ENCODE measurements at places on chromosomes 7 and 10. TPM values are rescaled to one million over a fixed set of nuclear protein-coding genes. Genes with fewer than 3 reads are reported as not detected.

Gene ZSWIM8
- total RNA-seq, result 50.5 TPM

Gene RELN
- 0.44 TPM for total RNA-seq

Gene ETV1
- 81.4 TPM for total RNA-seq

Gene VPS37D
- total RNA-seq, result 7.5 TPM

Gene DNAJC12
- total RNA-seq, result 1.5 TPM

Gene LGI1
- total RNA-seq, result not detected

Gene ELAPOR2
- total RNA-seq, result 41.6 TPM

Gene LRRC18
- total RNA-seq, result not detected

Gene KIF11
- 55.7 TPM for total RNA-seq

Gene HECW1
- 5.4 TPM for total RNA-seq

Gene PCLO
- total RNA-seq, result 4.2 TPM

- DNase-seq, result no peak
Observed at GRCh38 chr7:156198277-156198676, 386.0 kb upstream of the SHH start.

- DNase-seq, result no peak
Observed at GRCh38 chr7:116610210-116610609, 61.8 kb upstream of the MET start.

- DNase-seq, result peak; percentile 76
Observed at GRCh38 chr10:101236376-101237080, 7.3 kb upstream of the LBX1 start.

GRCh38 chr10:50855461-50855860 lies 30.0 kb downstream of the A1CF start:
- DNase-seq, result no peak

DNA sequence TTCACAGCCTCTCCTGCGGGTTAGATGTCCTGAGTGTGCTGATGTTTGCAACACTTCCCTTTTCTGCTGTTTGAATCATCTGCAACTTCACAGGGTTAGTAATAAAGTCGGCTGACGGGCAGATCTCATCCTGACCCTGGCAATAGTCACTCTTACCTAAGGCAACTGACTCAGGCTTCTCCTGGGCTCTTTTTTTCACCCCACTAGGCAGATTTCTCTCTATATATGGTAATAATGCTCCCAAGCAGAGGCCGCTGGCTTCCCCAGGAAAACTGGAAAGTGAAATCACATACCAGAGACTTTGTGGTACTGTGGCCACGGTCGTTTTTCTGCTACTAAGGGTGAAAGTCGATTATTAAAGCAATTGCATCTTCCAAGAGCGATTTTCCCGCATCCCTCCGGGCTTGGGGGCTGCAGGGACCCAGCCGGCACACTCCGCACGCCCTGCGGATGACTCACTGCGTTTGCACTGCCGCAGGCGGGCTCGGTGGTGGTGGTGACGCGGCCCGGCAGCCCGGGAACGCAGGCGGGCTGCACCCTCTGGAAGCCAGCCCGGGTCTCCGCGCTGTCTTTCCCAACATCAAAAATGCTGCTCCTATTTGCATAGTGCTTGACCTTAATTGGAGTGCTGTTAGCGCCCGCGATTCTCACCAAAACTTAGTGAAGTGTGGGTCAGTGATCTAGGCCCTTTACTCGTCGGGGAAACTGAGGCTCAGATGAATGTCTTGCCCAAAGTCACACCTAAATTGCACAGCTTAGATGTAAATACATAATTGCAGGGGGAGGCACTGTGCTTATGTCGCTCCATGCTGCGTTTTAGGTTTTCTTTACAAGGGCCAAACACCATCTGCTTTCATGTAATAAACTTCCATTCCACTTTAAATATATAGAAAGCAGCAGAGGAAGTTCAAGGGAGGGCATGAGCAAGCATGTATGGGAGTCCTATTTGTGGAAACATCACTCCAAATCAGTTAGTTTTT lies 47.6 kb upstream of the ITGB1 start:
- peak; percentile 77 for DNase-seq

DNA sequence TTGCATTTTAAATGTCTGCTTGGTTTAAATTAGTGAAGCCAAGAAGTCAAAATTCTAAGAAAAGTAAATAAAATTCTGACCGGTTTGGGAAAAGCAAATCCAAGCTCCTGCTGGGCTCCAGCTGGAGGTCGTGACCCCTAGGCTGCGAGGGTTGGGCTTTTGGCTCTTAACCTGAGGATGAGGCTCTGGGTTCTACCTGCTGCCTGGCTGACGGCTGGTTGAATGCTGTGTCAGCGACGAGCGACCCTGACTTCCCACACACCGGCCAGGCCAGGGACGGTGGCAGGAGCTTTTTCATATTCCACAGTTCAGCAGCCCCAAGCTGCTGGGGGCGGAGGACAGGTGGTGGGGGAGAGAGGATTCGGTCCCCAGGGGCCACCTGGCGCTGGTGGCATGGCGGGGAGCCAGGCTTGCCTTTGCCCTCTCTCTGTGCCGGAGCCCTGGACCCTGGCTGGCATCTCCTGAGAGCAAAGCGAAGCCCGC lies 843 bp upstream of the PLPP4 start:
- peak; percentile 40 for DNase-seq

DNA sequence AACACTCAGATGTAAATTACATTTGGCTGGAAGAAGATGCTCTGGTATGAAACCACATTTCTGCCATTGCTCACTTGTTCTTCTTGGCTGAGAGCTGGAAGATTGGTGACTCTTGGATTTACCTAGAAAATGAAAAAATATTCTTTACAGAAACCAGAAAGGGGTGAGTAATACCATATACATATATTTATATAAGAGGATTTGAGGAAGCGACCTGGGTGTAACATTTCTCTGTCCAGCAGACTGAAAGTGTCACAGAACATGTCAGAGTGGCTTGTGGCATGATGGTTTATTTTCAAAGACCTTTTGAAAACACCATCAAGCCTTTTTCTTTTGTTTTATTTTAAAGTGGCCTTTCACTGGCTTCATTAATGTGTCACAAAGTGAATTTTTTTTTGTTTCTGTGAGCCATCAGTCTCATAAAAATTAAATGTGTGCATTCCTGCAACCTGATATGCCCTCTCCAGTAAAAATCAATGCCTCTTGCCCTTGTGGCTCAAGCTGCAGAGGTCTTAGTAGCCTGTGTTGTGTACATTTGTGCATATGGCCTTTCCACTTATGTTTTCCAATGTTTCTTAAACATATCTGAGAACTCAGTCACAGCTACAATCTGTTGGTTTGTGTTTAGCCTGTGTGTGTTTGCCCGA lies 23.5 kb downstream of the CREB5 start:
- no peak for DNase-seq

DNA sequence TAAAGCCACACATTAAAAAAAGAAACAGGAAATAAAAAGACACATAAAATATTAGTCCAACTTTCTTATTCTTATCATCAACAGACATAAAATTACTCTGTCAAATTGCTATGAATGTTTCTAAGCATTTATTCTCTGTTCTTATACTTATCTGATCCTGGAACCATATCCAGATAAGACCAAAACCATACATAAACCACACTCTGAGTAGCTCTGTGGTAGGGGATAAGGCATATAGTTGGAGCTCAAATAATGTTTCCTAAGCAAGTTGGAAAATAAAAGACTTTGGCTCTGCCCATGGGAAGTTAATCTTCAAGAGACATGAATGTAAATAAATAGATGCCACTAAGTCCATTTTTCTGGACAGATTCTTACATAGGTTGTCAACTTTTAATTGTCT lies 103.1 kb upstream of the PLXDC2 start:
- DNase-seq, result no peak

DNA sequence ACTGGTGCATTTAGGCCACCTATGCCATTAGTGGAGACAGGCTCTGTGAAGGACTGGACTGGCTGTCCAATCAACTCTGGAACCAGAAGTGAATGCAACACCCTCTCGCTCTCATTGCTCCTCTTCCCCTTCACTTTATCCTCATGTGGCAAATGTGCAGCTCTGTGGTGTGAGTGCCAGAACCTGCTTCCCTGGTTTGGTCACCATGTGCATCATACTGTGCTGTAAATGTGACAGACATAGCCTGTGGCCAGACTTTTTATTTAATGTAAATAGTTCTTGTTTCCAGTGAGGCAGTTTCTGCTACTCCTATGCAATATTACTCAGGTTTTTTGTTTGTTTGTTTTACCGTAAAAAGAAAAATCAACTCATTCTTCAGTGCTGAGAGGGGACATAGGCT lies 73.0 kb upstream of the PPP1R9A start:
- DNase-seq, result no peak

DNA sequence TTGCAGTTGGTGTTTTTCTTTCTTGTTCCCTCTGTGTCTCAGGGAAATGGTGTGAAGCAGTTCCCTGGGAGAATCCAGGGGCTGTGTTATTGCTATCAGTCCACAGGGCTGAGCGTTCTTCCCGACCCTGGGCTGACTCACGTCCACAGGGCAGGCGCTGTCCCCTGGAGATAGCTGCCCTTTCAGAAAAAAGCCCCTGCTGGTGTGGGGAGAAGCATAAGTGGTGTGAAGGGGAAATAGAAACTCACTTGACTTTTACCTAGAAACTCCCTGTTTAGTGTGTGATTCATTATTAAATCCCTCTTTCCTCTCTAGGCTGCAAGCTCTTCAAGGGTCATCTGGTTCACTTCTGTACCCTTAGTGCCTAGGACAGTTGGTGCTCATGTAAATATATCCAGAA lies 63.3 kb upstream of the SMNDC1 start:
- DNase-seq, result no peak

DNA sequence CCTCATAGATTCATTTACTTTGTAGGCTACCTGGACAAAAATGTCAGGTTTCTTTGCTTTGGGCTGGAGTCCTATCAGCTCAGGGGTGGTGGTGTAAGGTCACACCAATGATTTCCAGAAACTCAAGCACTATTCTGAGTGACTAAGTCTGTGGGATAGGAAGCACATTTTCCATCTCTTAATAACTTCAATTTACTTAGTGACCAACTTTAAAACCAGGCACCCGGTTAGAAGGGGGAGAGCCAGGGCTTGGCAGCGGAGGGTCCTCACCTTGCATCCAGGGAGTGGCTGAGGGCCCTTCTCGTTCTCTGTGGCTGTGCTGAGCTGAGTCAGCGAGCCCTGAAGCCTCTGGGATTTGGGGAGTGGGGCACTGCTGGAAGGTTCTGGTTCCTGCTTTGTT lies 6.7 kb downstream of the CHST3 start:
- DNase-seq, result no peak

DNA sequence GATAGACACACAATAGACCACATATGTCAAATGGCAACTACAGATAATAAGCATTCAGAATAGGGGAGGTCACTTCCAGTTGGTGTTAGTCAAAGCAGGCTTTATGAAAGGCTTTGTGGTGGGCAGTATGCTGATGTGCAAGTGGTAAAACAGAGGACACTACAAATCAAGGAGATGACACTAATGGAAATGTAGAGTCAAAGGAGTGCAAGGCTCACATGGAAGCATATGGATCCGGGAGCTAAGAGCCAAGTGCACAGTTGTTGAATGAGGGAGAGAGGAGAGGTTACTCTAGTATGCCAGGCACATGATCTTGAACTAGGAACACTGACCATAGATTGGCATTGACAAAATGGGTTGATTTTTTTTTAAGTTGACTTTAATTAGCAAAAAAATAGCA lies 62.7 kb downstream of the GRM3 start:
- DNase-seq, result no peak

DNA sequence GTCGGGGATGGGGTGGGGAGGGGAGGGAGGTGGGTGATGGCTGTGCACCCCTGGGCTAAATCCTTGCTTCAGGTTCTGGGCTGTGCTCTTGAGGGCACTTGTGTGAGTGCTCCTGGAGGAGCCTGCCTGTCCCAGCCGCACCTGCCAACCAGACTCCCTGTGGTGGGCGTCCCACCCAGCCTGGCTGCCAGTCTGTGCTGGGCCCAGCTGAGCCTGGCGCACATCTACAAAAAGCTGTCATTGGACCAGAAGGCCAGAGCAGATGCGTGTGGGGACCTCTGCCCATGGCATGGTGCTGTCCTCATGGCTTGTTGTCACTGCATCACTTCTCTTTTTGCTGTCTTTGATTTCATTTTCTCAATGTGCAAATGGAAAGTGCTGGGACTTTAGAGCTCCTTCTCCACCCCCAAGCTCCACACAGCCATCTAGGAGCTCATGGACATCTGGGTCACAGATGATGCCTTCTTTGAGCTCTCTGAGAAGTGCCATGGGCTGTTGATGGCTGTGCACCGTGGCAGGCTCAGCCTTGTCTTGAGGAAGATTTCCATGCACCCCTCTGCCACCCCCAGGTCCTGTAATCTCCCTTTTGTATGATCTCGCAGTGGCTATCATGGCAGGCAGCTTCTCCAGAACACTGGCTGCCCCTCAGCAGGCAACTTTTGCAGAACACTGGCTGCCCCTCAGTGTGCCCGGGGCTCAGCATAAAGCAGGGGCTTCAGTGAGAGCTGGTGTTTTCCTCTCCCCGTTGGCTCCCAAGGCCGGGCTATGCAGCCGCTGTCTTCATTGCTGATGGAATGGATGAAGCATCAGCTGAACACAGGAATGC lies 83.9 kb downstream of the ADCY1 start:
- DNase-seq, result no peak

DNA sequence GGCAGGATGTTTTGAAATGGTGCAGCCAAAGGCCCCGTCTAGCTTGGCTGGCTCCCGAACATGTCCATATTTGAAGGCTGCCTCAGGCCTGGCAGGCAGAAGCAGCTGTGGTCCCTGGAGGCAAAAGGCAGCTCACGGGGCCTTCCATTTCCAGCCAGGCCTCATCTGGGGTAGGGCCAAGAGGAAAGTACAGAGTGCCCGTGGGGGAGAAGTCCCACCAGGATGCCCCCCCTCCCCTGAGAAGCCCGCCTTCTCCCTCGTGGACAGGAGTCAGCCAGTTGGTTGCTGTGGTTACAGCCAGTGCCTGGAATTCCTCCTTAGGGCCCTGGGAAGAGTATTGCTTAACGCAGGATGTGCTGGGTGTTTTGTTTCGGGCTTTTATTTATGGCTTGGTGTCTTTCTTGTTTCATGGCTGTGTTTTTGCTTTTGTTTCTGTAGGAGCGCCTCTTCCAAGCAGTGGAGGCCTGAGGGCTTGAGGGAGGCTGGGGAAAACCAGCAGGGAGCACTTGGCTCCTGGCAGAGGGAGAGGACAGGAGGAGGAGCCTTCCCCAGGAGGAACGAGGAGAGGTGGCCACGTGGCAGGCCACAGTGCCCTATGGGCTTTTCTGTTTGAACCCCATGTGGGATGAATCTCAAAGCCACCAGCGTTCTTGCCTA lies 45.4 kb downstream of the CHST3 start:
- no peak for DNase-seq

DNA sequence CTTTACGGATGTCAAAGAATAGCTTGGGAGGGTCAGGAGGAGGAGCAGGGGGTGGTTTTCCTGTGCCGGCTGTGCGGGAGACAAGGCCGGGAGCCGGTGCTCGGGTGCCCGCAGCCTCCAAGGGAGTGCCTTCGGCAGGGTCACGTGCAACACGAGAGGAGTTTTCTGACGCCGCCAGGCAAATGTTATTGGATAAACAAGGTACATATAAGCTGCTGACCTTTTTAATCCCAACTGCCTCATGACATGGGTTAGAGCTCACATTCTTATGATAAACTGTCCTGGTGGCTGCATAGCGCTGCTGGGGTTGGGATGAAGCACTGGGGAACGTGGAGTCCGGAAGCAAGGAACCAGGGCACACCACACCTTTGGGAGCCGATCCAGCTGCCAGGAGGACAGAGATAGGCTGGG lies 124.8 kb upstream of the PDLIM1 start:
- no peak for DNase-seq
